Left ventricle myocardium inferior (tissue), 1 donor: ENCODE measurements at places on chromosomes 6 and 20.

- DNase-seq = no peak
These were observed 177.3 kb downstream of the PRL start for GRCh38 chr6:22119500-22119899.

- peak; percentile 79 for DNase-seq
These were observed 867 bp downstream of the MTHFD1L start for GRCh38 chr6:150866147-150866990.

GRCh38 chr6:84526631-84527030, 237.8 kb downstream of the TBX18 start:
- no peak for DNase-seq

GRCh38 chr6:134105940-134106339, 53.5 kb upstream of the SLC2A12 start:
- DNase-seq = no peak

DNA sequence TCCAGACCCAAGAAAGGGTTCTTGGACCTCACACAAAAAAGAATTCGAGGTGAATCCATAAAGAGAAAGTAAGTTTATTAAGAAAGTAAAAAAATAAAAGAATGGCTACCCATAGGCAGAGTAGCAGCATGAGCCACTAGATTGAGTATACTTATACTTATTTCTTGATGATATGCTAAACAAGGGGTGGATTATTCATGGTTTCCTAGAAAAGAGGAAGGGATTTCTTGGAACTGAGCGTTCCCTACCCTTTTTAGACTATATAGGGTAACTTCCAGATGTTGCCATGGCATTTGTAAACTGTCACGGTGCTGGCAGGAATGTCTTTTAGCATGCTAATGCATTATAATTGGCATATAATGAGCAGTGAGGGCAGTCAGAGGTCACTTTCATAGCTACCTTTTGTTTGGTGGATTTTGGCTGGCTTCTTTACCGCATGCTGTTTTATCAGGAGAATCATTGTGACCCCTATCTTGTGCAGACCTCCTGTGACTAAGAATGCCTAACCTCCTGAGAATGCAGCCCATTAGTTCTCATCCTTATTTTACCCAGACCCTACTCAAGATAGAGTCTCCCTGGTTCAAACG, 44.3 kb downstream of the TENT5A start:
- no peak for DNase-seq

DNA sequence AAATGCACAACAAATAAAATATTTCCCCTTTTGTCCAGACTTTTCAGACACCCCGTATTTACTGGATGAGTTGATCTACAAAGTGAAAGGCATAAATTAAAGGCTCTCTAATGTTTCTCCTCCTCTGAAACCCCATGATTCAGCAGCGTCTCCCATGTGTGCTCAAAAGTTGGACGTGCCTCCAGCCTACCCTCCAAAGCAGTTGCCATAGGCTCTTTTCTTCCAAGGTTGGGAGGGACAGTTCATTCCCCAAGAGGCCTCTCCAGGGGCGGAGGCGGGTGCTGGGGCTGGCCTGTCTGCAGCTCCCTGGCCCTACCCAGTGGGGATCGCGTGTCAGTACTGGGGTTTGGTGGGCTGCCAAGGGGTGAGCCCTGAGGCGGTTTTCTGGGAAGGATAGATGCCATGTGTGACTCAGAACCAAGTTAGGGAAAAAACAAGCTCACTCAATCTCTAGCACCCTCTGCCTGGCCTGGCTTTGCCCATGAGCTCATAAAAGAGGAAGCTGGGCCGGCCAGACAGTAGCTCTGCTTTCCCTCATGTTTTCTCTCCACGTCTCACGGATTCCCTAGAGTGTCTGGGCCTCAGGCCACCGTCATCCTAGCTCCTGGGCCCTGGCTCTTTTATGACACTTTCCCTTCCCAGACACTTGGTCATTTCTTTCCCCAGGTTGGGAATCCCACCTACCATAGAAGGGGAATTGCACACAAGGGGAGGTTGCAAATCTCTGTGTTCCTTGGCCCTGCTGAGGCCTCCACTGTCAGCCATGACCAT, 8.0 kb upstream of the IER3 start:
- DNase-seq = peak; percentile 91

- peak; percentile 62 for DNase-seq
These were observed 700 bp downstream of the GFOD1 start for GRCh38 chr6:13486679-13487121.

- DNase-seq = no peak
These were observed 3.9 kb upstream of the SRSF3 start for GRCh38 chr6:36590237-36590636.

DNA sequence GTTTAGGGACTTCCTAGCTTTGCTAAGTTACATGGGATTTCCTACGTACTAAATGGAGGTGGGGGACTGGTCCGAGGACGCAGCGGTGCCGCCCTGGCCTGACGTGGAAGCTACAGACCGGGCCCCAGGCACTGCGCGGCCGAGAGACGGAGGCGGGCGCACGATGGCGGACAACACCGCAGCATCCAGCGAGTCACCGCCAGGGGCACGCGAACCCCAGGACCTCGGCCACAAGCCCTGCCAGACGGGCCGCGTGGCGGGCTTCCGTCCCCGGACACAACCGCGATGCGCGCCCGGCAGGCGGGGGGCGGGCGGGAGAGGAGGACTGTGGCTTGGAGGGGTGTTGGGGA, 1516.9 kb upstream of the DEFB115 start:
- no peak for DNase-seq

- no peak for DNase-seq
These were observed 133.3 kb downstream of the WDR27 start for GRCh38 chr6:169568314-169569087.

- DNase-seq = no peak
These were observed 144.7 kb downstream of the MYB start for GRCh38 chr6:135325624-135326424.
